ENCODE measurements at places on chromosomes 4 and X. TPM values are rescaled to one million over a fixed set of nuclear protein-coding genes. Genes with fewer than 3 reads are reported as not detected.

The SASH3 gene
- polyA plus RNA-seq, result not detected

The ZNF711 gene
- polyA plus RNA-seq, result 321 TPM

The SPANXB1 gene
- not detected for polyA plus RNA-seq

The SMIM10 gene
- not detected for polyA plus RNA-seq

The LRCH2 gene
- polyA plus RNA-seq, result 43.3 TPM
